Nucleus accumbens (tissue), 56 donors: ENCODE measurements at places on chromosomes 6 and 20.

- DNase-seq: no peak
Measured at GRCh38 chr20:31474097-31474436, 860 bp downstream of the DEFB124 start.

- no peak for DNase-seq
Measured at GRCh38 chr6:139373928-139374356, 506 bp downstream of the CITED2 start.

GRCh38 chr6:158321960-158322359 lies 9.7 kb downstream of the TULP4 start:
- DNase-seq: no peak

- no peak for DNase-seq
Measured at GRCh38 chr20:63574156-63574828, at the start of gene HELZ2. HELZ2 (minus strand) TSS chr20:63574239; CDS start chr20:63572385, 1,854 bp downstream.

DNA sequence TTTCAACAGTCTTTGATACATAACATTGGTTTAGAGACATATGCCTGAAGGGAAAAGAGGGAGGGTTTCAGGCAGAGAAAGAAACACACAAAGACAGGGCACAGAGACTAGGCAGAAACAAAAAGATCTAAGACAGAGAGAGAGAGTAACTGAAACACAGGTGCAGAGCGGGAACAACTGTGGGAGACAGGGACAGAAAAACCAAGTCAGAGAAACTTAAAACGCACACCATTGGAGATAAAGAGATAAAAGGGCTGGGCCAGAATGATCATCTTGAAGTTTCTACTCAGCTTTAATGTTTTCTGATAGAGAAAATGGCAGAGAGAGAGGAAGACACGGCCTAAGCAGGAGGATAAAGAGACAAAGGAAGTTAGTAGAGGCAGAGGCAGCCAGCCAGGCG lies 11.8 kb downstream of the UNC5CL start:
- DNase-seq: no peak
